ENCODE measurements at places on chromosomes 5 and 9. TPM values are rescaled to one million over a fixed set of nuclear protein-coding genes. Genes with fewer than 3 reads are reported as not detected.

The PCDHA10 gene
- total RNA-seq, result not detected

The ZMYND19 gene
- 106 TPM for total RNA-seq

The LEAP2 gene
- 2.1 TPM for total RNA-seq

The HEMGN gene
- total RNA-seq, result 0.46 TPM

The PFN3 gene
- total RNA-seq, result not detected

The QRFP gene
- not detected for total RNA-seq

The IL33 gene
- not detected for total RNA-seq

The CXCL14 gene
- not detected for total RNA-seq

The TRIM7 gene
- total RNA-seq, result 0.99 TPM

The CNTNAP3 gene
- total RNA-seq, result not detected

The CDH9 gene
- total RNA-seq, result not detected

The ORM2 gene
- total RNA-seq, result 1.0 TPM

The SLC22A4 gene
- total RNA-seq, result 1.8 TPM

The SPAG8 gene
- total RNA-seq, result 0.40 TPM

The CA9 gene
- 0.24 TPM for total RNA-seq

The SPATA31D4 gene
- not detected for total RNA-seq

The SHC3 gene
- 0.03 TPM for total RNA-seq

The BARX1 gene
- total RNA-seq, result not detected

The TMEM252 gene
- not detected for total RNA-seq

The C1QTNF2 gene
- not detected for total RNA-seq
